ENCODE measurements at places on chromosomes 11 and 22.

GRCh38 chr22:23395530-23396361 lies 184.3 kb downstream of the IGLL1 start:
- DNase-seq, result no peak

DNA sequence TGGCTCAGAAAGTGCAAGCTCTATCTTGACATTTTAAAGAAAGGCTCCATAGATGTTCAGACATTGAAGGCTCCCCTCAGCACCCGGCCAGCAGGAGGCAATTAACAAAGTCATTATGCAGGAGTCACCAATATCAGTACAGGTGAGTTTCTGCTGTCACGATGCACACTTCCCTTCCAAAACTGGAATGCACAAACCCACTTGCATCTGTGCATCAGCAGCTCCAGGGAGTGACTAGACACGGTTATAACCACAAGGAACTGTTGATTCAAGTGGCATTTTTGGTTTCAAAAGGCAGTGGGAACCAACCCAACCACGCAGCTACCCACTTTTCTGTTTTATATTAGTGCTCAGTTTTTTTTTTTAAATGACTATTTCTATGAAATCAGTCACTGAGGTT lies 293.9 kb upstream of the NARS2 start:
- DNase-seq, result no peak

DNA sequence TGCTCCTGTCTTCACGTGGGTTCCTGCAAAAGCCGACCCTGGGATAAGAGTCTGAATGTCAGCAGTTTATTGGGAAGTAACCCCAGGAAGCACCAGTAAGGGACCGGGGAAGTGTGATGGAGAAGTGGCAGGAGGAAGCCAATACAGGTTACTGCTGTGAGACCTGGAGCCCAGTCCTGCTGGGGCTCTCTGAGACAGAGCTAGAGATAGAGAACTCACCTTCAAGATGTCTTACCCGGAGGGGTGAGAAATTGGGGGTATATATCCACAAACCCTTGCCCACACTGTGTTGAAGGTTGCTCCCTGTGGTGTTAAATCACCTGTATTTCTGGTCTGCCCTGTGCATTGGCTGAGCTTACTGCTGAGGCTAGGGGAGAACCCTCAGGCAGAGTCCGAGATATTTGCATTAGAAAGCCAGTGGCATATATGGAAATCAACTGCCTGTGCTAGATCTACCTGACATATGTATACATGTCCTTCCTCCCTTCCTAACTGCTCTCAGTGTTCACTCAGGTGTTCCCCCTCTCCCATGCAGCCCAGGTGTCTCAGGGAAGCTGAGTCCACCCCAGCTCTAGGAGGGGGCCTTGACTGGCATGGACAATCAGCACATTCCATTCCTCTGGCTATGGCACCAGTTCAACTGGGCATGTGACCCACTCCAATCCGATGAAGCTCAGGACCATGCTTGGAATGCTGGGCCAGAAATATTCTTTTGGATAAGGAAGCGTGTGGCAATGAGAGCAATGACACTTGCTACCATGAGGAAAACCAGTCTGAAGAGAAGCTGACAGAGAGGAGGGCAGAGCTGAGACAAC lies 6.8 kb upstream of the MICAL2 start:
- DNase-seq, result no peak

DNA sequence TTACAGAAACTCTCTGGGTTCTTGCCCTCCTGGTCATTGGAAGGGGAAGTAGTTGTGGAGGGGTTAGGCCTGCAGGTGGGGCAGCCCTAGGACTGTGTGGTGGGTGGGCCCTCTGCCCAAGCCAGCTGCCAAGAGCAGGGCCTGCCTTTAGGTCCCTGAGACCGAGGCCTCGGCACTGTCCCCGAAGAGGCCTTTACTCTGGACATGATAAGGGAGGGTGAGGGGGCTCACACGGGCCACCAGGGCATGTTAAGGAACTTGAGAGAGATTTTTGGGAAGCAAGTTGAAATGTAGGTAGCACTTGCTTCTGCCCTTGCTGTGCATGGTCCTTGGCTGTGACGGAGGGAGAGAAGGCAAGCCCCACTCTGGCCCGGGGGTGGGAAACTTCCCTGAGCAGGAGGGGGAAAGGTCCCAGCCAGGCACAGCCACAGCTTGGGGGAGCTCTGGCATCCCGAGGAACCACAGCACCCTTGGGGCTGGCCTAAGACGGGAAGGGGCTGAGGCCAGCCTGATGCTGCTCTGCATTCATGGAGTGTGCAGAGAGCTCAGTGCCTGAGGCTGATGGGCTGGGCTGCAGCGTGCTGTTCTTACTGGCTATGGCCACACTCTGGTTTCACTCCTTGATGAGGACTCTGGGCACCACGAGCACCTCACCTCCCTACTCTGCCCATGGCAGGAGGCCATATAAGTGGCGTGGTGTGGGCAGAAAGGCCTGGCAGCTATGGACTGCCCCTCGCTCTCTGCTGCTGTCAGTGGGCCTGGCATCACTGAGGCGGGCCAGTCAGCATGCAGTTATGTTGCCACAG lies 7.8 kb upstream of the RANBP1 start:
- DNase-seq, result no peak

DNA sequence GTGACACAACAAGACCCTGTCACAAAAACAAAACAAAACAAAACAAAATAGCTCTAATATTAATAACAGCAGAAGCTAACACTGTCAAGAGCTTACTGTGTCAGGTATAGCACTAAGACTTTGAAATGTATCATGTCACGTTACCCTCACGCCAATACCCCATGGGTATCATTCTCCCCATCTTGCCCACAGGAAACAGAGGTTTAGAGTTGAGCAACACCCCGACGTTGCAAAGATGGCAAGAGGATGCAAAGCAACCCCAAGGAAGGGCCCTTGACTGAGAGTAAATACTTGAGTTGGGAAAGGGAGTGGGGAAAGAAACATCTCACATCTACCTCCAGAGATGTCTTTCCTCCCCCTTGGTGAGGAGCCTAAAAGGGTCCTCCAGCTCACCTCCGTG lies 366.8 kb downstream of the LARGE1 start:
- DNase-seq, result no peak

- peak; percentile 34 for DNase-seq
Measured at GRCh38 chr11:113796663-113797259, 17.2 kb downstream of the CLDN25 start.

- no peak for DNase-seq
Measured at GRCh38 chr11:94127638-94128037, 1.0 kb upstream of the PANX1 start.

GRCh38 chr11:27173545-27173944 lies 132.9 kb downstream of the BBOX1 start:
- no peak for DNase-seq

DNA sequence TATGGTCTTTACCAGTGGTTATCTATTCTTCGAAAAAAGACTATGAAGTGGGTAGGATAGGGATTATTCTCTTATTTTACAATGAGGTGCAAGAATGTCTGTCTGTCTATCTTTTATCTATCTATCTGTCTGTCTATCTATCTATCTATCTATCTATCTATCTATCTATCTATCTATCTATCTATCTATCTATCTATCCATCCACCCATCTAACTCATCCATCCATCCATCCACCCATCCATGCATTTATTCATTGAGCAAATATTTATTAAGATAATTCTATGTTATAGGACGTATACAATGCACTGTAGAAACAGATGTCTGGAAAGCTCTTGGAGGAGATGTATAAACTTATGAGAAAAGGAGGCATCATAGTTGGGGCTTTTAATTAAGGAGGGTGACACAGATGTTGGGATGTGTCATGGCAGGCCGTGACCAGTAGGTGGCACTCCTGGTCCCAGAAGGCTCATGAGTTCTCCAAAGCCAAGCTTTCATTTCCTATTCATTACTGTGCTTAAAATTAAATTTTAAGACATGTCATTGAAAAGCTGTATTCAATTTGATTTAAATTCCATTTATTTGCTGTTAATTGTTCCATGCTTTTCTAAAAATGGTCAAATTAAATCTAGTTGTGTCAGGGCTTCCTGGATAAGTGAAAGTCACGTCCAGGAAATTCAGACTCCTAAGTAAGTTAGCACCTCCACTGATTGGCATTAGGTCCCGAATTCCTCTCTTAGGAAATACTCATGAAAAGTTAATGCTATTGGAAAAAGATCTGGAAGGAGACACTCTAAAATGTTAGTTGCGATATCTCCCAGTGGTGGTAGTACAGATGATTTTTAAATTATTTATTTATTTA lies 19.0 kb upstream of the E2F8 start:
- no peak for DNase-seq

GRCh38 chr22:27913162-27913741 lies 5.8 kb downstream of the PITPNB start:
- DNase-seq, result peak; percentile 82

DNA sequence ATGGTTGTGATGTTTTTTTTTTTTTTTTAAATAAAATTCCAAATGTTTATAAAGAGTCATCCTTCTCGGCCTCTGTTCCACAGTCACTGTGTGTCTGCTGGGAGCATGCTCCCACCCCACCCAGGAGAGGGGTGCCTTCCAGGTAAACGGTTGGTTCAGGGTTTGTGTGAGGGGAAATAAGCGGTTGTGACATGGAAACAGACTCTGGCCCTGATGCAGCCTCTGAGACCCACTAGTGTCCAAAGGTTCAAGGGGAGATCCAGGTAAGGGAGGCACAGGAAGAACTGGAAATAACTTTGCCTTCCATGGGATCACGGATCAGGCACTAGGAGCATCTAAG lies 6.0 kb upstream of the GAS2L1 start:
- no peak for DNase-seq

DNA sequence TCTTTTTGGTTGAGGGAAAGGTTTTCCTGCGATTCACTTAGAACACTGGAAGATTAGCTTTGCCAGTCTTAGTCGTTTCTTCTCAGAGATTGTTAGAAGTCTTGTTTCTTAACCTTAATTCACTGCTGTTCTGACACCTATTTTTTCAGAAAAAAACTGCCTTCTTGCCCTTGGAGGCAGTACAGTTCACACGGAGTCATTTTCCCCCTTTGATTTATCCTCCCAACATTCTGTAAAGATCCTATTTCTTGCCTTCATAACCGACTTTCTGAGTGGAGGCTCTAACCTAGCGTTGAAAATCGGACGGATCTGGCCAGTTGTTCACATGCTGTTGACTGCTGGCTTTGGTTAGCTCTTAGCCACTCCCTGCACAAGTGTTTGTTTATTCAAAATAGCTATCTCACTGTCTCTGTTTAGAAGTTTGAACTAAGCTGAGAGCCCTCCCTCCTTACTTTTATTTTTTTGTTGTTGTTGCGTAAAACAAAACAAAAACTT lies 737 bp downstream of the BCL2L13 start:
- DNase-seq, result peak; percentile 53

- no peak for DNase-seq
Measured at GRCh38 chr22:31898926-31899325, 45.4 kb upstream of the YWHAH start.

DNA sequence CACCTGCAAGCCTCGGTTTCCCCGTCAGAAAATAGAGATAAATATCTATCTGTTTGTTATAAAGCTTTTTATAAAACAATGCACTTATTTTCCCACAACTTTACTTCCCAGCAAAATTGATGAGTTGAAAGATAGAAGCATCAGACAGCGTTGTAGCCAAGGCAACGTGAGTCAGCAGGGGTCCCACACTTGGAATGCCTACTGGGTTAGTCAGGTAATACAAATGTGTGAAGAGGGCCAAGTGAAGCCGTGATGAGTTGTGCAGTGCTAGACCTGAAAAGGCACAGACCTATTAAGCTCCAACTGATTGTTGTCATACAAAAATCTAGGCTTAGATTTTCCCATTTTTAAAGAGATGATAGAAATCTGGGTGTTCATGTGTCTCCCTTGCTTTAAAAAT lies 118.7 kb downstream of the PGR start:
- DNase-seq, result no peak

DNA sequence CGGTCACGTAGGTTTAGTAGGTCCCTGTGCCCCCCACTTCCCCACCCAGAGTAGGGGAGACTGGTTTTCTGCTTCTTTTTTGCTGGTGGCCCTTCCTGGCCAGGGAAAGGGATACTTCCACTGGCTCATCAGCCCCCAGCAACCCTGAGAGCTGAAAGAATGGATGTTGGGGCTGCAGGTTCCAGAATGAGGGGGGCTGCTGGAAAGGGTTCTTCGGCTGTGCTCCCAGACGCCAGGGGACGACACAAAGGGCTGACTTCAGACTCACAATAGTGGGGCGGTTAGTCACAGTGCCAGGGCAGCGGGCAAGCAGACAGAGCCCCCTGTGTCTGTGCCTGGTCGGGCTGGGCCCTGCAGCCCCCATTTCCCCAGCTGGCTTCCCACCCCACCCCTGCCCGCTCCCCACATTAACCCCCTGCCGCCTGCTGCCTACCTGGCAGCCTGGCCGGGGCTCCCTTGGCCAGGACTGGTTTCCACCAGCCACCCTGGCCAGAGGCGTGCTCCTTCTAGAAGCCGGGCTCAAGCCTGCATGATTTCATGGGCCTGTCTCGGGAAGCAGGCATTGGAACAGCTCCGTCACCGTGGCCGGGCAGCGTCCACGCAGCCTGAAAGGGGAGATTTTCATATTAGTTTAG lies 79.1 kb upstream of the WNT7B start:
- no peak for DNase-seq

GRCh38 chr11:10493041-10493663 lies 38.1 kb downstream of the AMPD3 start:
- DNase-seq, result no peak

DNA sequence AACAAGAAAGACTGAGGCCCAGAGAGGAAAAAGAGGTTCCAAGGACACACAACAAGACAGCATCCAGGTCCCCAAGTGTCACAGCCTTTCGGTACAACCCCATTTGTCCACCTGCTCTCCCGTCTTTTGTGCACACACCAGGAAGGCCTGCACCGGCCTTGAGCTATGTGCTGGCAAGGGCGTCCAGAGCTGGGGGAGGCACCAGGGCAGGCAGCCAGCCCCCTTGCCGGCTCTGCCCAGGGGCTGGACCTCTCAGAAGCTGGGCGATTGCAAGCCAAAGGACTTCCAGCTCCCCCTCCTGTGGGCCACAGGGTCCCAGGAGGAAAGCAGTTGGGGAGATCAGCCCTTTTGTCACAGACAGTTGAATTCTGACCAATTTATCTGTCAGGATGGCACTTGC lies 210.5 kb downstream of the MN1 start:
- no peak for DNase-seq

DNA sequence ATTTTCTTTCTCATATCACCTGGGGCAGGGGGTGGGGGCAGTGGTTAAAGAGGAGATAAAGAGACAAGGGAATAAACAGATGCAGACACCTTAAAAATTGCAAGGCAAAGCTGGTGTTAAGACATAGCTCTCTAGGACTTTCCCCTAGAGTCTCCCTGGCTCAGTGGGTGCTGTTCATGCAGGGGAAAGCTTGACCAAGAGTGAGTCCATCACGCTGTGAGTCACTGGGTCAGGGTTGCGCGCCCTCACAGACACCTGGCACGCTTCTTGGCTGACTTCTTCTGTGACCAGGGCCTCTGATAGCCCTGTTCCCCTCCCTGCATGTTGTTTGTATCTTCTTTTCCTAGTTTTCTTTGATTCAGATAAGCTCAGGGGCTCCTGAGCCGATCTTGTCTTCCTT lies 31.9 kb downstream of the COMMD9 start:
- DNase-seq, result no peak

- no peak for DNase-seq
Measured at GRCh38 chr11:15266999-15267398, 152.3 kb downstream of the INSC start.

GRCh38 chr11:36876266-36876665 lies 278.2 kb upstream of the RAG2 start:
- no peak for DNase-seq
